Esophagus muscularis mucosa (tissue), 4 donors: ENCODE measurements at places on chromosomes 12 and 14. TPM values are rescaled to one million over a fixed set of nuclear protein-coding genes. Genes with fewer than 3 reads are reported as not detected.

- DNase-seq, result no peak
Observed at GRCh38 chr12:14810167-14810952, 3.6 kb downstream of the SMCO3 start.

DNA sequence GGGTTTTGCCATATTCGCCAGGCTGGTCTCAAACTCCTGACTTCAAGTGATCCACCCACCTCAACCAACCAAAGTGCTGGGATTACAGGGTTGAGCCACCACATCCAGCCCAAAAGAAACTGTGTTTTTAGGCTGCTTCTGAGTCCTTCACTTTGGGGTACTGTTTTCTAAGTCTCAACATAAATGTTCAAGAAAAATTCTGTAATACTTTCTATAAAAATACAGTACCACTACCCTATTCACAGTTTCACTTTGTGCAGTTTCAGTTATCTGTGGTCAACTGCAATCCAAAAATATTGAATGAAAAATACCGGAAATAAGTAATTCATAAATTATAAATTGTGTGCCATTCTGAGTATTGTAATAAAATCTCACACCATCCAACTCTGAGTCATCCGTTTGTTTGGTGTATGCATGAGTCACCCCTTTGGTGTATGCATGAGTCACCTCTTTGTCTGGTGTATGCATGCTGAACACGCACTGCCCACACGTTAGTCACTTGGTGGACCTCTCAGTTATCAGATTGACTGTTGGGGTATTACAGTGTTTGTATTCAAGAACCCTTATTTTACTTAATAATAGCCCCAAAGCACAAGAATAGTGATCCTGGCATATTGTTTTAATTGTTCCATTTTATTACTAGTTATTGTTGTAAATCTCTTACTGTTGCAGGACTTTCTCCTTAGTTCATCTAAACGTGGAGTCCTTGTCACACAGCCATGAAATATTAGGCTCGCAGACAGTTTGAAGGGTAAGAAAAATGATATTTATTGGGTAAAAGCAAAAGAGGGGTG is 190.2 kb downstream of the FSCB start:
- DNase-seq, result no peak

- DNase-seq, result no peak
Observed at GRCh38 chr14:50717811-50718210, 49.7 kb upstream of the SAV1 start.

- DNase-seq, result no peak
Observed at GRCh38 chr14:64764641-64765520, 60.7 kb downstream of the PLEKHG3 start.

- no peak for DNase-seq
Observed at GRCh38 chr12:128743916-128744315, 79.8 kb downstream of the SLC15A4 start.

GRCh38 chr12:100184549-100185145 is 16.0 kb upstream of the ACTR6 start:
- no peak for DNase-seq

- DNase-seq, result no peak
Observed at GRCh38 chr12:105892362-105892910, 246.3 kb downstream of the NUAK1 start.

Gene LIMA1
- total RNA-seq, result 62.7 TPM

Gene ALDH1L2
- 2.3 TPM for total RNA-seq

Gene PIWIL1
- total RNA-seq, result not detected

Gene PRPF40B
- total RNA-seq, result 19.0 TPM

Gene ENDOU
- total RNA-seq, result 2.0 TPM

Gene ASCL1
- not detected for total RNA-seq

Gene LRP10
- total RNA-seq, result 230 TPM
